ENCODE measurements at places on chromosomes 1 and 21.
A peak's percentile ranks its signal among the peaks of the same experiment; 100 is the strongest.

DNA sequence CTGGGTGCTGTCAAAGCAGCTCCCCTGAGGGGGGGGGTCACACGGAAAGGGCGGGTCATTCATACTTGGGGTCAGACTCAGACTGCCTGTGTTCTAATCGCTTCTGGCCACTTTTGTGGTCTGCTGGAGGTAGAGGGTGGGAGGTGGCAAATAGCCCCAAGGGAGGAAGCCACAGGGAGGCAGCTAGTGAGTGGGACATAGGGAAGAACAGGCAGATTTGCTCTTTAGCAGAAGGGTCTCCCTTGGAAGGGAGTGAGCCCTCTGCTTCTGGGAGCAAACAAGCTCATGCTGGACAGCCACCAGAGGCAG lies 24.5 kb downstream of the ACOT11 start:
- no peak overlapping the region for H3K4me3 ChIP-seq
- H3K27me3 ChIP-seq, result no peaks in the 10 kb centered on the region
- H3K27ac ChIP-seq, result no peak overlapping the region

DNA sequence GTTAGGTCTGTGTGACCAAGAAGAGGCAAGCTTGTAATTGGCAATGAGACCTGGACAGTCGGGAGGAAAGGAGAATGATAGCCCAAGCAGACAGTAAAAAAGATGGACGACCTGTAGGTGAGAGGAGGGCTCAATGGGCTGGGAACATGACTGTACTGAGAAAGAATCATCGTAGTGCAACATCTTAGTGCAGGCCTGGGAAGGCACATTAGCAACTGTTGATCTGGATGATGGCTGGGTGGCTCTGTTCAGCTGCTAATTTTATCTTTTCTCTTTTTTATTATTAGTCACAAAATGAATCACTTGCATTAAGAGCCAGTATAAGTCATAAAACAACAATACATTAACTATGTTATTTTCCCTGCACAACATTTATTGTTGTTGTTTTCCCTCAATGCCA lies 32.9 kb downstream of the IFI44 start:
- no peaks in the 10 kb centered on the region for H3K36me3 ChIP-seq
- no peak overlapping the region for H3K27ac ChIP-seq
- DNase-seq, result no peak
- H3K4me3 ChIP-seq, result no peak overlapping the region

- H3K4me3 ChIP-seq, result no peak overlapping the region
- no peaks in the 10 kb centered on the region for H3K36me3 ChIP-seq
- no peaks in the 10 kb centered on the region for H3K27me3 ChIP-seq
- no peaks in the 10 kb centered on the region for H3K4me1 ChIP-seq
These were observed 45.2 kb upstream of the DPT start for GRCh38 chr1:168774241-168774640.

GRCh38 chr1:109546311-109547109 lies 1.9 kb upstream of the GNAI3 start:
- H3K36me3 ChIP-seq, result no peaks in the 10 kb centered on the region
- H3K27ac ChIP-seq, result no peak overlapping the region
- H3K4me1 ChIP-seq, result peaks cover 23% of the 10 kb centered on the region

- H3K4me3 ChIP-seq, result no peak overlapping the region
- no peaks in the 10 kb centered on the region for H3K27me3 ChIP-seq
- no peak for DNase-seq
- H3K27ac ChIP-seq, result no peak overlapping the region
These were observed 570.4 kb upstream of the ZRANB2 start for GRCh38 chr1:71651214-71651613.

DNA sequence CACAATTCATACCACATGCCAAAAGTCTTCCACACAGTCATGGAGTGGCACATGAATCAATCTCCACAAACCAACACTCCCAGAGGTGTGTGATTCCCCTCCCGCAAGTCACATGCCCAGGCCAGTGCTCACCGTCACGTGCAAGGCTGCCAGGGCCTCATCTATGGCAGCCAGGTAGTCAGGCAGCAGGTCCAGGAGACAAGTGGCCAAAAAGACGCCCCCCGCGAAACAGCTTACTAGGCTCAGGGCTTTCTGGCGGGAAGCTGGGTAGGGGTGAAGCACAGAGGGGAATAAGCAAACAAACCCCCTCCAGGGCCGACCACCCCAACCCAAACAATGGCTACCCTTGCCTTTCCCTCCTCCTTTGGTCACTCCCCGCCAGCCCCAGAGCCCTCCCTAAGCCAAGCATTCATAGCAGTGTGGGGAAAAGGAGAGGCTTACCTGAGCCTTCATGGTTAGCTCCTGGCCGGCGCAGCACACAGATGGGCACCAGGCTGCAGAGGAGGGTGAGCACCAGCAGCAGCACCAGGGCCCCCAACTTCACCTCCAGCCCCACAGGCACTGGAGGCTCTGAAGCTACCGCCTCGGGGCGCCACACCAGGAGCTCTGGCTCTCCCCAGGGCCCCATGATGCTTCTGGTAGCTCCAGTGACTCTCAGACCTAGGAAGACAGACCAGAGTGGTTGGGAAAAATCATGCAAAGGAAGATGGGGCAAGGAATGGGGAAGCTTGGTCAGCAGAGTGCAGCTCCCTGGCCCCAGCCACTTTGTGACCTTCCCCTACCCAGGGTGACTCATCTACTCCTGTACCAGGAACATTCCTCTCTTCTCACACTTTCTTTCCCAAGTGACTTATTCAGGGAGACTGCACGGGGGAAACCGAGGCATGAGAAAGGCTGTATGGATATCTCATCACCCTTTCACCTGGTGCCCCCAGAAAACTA lies 978 bp downstream of the SLC39A1 start:
- peak overlapping the region; percentile 91 for H3K4me3 ChIP-seq
- peak; percentile 65 for DNase-seq
- H3K27me3 ChIP-seq, result no peaks in the 10 kb centered on the region

DNA sequence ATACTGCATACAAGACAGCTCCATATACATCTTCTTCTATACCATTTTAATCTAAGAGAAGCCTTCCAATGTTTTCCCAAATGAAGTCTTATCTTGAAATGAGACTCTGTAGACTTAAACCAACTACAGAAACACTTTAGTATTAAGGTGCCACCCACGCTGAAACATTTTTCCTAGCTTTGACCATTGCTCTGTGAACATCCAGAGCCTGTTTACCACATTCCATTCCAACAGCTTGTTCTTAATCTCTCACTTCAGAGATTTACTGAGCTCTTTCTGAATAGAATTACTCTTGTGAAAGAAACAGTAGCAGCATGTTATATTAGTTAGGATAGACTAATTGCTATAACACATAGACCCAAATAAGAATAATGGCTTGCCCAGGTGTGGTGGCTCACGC lies 19.6 kb upstream of the POGZ start:
- no peak overlapping the region for H3K27ac ChIP-seq
- H3K36me3 ChIP-seq, result no peaks in the 10 kb centered on the region
- no peaks in the 10 kb centered on the region for H3K4me1 ChIP-seq
- no peak for DNase-seq
- H3K27me3 ChIP-seq, result no peaks in the 10 kb centered on the region

DNA sequence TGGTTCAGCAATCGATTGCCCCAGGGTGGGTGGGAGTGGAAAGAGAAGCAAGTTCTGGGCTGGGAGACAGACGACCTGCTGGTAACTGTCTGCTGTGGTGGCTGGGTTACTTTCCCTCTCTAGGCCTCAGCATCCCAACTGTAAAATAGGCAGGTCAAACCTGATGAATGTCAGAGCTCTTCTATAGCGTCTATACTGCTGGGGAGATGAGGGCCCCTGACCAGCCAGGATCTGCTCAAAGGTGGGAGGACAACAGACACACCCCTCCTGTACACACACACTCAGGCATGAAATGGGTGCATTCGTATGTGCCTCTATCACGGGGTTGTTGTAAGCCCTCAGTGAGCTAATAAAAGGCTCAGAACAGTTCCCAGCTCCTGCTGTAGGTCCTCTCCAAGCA lies 12.7 kb upstream of the EPHB2 start:
- H3K4me3 ChIP-seq, result no peak overlapping the region
- no peaks in the 10 kb centered on the region for H3K36me3 ChIP-seq
- no peak for DNase-seq
- H3K27ac ChIP-seq, result no peak overlapping the region
- H3K4me1 ChIP-seq, result peaks cover 3% of the 10 kb centered on the region
- H3K27me3 ChIP-seq, result no peaks in the 10 kb centered on the region

DNA sequence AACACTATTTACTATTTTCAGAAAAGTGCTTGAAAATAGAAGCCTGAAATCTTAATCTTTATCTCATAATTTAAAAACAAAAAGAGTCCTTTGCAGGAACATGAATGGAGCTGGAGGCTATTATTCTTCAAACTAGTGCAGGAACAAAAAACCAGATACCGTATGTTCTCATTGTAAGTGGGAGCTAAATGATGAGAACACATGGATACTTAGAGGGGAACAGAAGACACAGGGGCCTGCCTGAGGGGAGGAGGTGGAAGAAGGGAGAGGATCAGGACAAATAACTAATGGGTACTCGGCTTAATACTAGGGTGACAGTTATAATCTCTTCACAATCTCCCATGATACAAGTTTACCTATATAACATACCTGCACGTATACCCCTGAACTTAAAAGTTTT lies 176.3 kb downstream of the SDCCAG8 start:
- H3K4me1 ChIP-seq, result no peaks in the 10 kb centered on the region
- no peak for DNase-seq
- no peak overlapping the region for H3K4me3 ChIP-seq
- H3K27ac ChIP-seq, result no peak overlapping the region

DNA sequence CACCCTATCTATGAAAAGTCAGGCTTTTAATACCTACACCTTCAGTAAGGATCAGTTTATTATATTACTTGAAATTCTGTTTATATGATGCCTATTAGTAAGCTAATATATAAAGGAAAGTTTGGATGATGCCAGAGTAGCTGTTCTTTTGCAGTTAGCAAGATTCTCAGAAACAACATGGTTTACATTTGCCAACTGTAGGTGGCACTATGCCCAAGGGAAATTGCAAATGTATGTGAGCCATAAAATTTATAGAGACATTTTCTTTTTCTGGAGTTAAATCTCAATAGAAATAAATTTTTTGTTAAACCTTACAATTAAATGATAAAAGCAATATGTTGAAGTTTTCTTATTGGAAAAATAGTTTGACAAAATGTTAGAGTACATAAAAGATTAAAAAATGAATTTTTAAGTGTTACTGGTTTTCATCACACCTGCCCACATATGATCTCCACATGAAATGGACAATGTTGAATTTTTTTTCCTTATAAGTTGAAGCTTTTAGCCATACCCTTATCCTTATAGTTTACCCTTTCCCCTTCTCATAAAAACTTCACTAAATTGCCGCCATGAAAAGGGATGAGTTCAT lies 32.1 kb upstream of the EPHX4 start:
- H3K4me1 ChIP-seq, result no peaks in the 10 kb centered on the region
- H3K36me3 ChIP-seq, result no peaks in the 10 kb centered on the region
- no peaks in the 10 kb centered on the region for H3K27me3 ChIP-seq
- no peak overlapping the region for H3K27ac ChIP-seq
- peak; percentile 28 for DNase-seq
- no peak overlapping the region for H3K4me3 ChIP-seq

DNA sequence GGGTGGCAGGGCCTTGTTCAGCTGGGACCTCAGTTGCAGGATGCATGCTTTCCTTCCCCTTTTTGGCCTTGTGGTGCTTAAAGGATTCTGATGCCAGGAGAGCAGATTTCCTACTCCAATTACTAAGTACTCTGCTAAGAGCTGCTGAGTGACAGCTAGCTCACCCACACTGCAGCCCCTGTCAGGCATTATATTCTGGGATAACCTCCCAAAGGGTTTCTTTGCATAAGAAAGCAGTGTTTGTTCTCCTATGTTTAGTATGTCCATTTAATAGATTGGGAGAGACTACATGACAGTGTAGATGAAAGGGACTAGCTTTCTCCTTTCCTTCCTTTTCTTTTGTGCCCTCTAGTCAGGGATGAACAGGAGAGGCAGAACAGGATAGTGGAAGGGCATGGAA lies 100.7 kb downstream of the FAM78B start:
- no peaks in the 10 kb centered on the region for H3K27me3 ChIP-seq
- DNase-seq, result no peak
- H3K4me1 ChIP-seq, result no peaks in the 10 kb centered on the region
- no peaks in the 10 kb centered on the region for H3K36me3 ChIP-seq

DNA sequence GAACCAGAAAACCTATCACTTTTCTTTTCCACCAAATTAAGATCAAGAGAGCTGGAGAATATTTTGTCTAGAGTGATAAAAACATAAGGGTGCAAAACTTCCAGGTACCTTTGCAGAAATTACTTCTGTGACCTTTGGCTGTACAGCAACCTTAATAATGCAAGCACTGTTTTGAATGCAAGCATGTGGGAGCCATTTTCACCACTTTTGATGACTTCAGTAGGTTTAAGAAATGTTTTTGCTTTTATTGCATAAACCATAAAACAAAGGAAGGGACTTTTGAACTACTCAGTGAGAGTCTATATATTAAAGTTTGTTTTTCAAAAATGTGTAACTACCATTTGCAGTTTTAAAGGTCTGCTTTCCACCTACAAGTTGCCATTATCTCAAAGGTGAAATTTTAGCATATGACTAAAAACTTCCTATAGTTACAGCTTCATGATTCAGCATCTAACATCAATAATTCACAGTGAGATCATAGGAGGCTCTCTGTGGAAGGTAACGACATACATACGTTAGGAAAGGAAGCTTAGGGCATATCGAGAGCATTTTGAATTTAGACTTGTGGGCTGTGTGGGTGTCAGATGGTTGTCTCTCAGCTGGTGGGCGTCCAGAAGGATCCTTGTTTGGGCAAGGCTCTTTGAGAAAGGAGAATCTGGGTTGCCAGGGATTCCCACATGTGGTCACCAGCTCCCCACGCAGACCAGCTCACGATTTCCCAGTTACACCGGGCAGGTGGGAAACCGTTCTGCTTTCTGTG lies 1.1 kb upstream of the GADD45A start:
- H3K4me1 ChIP-seq, result peaks cover 43% of the 10 kb centered on the region
- H3K27me3 ChIP-seq, result no peaks in the 10 kb centered on the region
- H3K36me3 ChIP-seq, result no peaks in the 10 kb centered on the region

DNA sequence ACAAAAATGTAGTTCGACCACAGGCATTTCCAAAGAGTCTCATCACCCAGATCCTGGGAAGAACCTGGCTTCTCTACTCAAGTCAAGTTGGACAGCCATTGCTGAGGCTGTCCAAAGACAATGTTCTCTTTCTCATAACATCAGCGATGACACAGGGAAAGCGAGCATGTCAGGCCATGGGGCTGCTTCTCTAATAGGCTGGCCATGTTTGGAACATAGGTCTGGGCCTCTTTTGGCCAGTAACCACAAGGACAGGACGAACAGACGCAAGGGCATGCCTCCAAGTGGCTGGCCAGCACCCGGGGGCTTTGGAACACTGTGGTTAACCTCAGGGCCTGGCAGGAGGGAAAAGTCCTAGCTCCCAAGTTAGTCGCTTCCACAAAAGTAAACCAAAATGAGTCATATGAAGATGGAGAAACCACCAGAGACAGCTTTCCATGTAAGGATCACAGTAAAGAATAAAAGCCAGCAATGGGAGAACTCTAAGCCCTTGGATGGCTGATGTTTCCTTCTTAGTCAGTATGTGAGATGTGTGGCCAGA lies 80.6 kb upstream of the SLC44A3 start:
- H3K27me3 ChIP-seq, result no peaks in the 10 kb centered on the region
- no peak for DNase-seq
- no peaks in the 10 kb centered on the region for H3K36me3 ChIP-seq
- peaks cover 51% of the 10 kb centered on the region for H3K4me1 ChIP-seq
- no peak overlapping the region for H3K27ac ChIP-seq
